ENCODE measurements at places on chromosomes 5 and 9. TPM values are rescaled to one million over a fixed set of nuclear protein-coding genes. Genes with fewer than 3 reads are reported as not detected.

Gene ANKRD31
- 0.08 TPM for total RNA-seq

Gene ZNF300
- 8.3 TPM for total RNA-seq

Gene RNF14
- total RNA-seq: 49.7 TPM

Gene PHF24
- under 0.01 TPM for total RNA-seq

Gene RARS1
- total RNA-seq: 87.9 TPM

Gene TICAM2
- 1.4 TPM for total RNA-seq

Gene ISOC1
- 15.9 TPM for total RNA-seq

Gene AGXT2
- not detected for total RNA-seq

Gene OBP2B
- total RNA-seq: not detected

Gene RAD1
- 30.7 TPM for total RNA-seq

Gene CSF2
- not detected for total RNA-seq

Gene FOXD4L4
- 0.08 TPM for total RNA-seq

Gene DAP
- total RNA-seq: 48.5 TPM

Gene PCDHGA12
- total RNA-seq: 9.9 TPM

Gene MLANA
- total RNA-seq: not detected

Gene CCL27
- total RNA-seq: 0.47 TPM
